ENCODE measurements at places on chromosomes 12 and 14.

DNA sequence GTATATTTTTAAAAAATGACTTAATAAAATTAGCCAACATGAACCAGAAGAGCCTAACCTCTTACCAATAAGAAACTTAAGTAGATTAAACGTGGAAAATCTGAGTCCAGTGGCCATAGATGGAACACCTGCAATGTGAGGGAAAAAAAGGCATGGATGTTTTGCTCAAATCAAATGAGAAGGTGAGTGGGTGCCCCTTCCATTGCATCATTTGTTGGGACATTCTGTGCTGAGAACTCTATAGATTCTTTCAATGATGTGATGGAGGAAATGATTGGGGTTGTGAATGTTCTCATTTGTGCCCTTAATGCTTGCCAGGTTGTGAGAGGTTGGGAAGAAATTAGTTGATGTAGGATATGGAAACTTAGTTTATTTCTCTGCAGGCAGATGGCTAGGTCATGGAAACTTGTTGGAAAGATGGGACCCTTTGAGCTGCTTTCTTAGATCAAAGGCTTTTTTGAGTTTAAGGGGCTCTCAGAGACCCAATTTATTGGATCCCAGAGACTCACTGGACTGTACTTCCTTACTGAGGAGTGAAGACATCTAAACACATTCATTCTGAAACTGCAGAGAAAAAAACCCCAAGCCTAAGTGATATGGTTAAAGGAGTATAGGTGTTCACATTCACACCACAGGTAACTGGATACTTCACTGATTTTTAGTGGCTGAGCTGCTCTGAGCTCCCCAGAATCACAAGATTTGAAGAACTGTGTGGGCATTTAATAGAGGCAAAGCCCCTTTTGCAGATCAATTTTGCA is 95.9 kb downstream of the DACT1 start:
- DNase-seq: no peak

- no peak for DNase-seq
Measured at GRCh38 chr12:41530441-41530840, 342.3 kb downstream of the PDZRN4 start.

DNA sequence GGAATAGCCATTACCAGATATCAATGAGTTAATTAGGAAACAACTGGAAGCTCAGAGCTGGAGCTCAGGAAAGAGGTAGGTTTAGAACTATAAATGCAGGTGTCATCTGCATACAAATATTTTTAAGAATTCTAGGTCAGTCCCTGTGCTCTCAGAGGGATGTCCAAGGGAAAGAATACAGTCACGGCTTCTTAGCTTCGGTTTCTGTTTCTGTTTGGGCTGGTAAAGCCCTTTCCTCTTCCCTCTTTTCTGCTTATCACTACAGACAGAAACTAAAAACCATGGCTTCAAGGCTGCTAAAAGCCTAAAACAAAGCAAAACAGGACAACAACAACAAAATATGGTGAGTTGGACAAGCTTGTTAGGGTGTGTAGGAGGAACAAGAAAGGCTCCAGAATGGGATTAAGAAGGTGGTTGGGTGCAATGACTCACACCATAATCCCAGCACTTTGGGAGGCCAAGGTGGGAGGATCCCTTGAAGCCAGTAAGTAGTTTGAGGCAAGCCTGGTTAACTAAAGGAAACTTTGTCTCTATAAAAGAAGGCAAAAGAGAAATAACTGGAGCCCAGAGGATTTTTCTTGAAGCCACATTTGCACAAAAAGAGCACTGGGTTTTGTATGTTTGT is 113.0 kb downstream of the SEC23A start:
- no peak for DNase-seq

DNA sequence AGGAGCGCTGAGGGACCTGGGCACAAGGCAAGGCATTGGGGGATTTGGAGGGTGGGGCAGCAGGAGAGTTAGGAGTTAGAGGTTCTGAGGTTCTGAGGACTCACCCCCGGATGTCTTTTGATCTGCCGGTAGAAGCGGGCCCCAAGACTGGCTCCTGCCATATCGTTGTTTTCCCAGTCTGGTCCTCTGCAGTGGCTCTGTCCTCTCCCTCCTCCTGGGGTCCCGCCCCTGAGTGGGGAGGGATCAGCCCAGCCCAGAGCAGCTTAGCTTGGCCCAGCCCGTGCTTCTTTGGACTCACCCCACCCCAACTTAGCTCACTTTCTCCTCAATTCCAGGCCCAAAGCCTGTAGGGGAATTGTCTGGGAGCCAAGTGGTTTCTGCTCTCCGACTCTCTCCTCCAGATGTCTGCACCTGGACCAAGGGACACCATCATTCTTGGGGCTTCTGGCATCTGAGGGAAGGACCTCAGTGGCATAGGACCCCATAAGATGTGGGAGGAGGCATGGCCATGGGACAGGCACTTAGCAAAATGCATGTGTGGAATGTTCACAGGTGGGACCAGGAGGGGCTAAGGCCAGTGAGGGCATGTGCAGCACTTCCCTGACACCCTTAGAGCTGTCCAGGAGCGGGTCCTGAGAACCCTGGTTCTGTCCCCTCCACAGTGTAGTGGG is 7.5 kb downstream of the SHMT2 start:
- no peak for DNase-seq

DNA sequence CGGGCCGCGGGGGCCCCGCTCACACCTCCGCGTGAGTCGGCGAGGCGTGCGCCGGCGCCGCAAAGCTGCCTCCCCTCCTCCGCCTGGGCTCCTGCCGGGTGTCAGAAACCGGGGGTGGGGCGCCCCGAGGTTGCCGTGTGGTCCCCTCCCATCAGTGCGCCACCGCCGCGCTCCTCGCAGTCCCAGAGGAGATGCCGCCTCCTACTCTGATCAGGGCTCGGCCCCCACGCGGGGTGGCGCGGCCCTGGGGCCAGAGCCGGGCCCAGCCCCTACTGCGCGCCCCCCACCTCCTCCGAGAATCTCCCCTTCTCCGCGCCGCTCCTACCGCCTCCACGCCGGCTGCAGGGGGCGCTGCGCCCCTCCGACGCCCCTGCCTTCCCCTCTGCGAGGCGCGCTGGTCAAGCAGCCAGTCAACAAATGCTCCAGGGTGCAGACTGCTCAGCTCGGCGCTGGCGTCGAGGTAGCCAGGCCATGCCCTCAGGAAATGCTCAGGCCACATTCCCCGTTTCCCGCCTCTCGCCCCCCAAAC is 467 bp upstream of the JAG2 start:
- no peak for DNase-seq

DNA sequence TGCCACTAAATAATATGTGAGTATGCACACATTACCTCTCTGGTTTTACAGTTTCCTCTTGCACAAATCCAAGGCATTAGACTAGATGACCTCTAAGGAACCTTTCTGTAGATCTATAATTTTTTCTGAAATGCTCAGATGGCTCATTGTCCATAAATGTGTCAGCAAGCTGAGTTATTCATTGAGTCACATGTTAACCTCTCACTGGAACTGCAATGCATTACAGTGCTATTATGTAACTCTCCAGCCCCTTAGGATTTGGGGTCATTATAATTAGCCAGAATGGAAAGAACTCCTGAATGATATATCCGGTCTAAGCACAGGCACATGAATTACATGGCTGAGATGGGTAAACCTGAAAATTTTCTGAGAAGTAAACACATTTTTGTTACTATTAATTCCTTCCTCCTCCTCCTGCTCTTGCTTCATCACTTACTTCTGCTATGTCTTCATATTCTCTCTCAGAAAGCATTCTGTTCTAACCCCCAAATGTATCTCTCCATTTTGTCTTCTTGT is 20.3 kb upstream of the DRAM1 start:
- DNase-seq: peak; percentile 85

- no peak for DNase-seq
Measured at GRCh38 chr12:90075685-90076084, 367.0 kb upstream of the ATP2B1 start.

DNA sequence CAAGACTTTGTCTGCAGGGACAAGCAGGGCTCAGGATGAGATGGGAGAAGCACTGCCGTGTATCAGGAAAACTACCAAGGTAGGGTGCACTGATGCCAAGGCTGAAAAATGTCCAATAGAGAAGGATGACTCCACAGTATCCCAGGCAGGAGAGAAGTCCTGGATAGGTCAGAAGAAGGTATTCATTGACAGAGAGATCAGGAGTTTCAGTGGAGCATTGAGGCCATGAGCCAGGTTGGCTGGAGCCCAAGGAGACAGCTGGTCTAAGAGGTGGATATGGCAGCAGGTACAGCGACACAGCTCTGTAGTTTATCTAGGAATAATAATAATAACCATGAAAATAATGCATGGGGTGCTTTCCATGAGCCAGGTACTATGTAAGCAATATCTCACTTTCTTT is 180.9 kb downstream of the EXOC5 start:
- no peak for DNase-seq

- no peak for DNase-seq
Measured at GRCh38 chr14:68616221-68616902, 176.5 kb downstream of the ZFP36L1 start.

- no peak for DNase-seq
Measured at GRCh38 chr12:120702637-120703036, 7.6 kb upstream of the UNC119B start.

DNA sequence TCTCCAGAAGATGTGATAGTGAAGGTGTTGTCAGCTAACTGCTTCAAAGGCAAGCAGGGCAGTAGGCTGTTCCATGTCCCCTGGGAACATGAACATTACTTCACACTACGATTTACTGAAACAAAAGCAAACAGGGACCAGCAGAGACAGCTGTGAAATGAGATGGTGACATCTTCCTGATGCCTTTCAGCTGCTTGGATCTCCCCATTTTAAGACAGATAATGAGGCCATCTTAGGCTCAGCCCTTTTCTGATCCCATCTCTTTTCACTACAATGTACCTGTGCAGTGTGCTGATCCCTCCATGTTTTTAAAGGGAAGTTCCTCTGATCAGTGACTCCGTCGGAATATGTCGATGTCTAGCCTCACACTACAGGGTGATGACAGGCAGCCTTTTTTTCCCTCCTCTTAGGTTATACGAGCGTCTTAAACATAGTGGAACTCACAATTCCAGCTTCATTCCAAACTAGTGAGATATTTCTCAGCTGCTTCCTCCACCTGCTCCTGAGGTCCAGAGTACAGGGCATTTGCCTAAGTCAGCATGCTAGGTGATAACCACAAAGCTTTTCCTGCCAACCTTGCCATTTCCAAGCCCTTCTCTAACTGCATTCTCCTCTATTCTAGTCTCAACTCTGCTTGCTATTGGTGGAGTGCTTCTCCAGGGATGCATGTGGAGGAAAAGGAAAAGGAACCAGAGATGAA is 87.6 kb upstream of the EGLN3 start:
- no peak for DNase-seq

- DNase-seq: no peak
Measured at GRCh38 chr12:53064613-53065436, 14.4 kb downstream of the SPRYD3 start.

DNA sequence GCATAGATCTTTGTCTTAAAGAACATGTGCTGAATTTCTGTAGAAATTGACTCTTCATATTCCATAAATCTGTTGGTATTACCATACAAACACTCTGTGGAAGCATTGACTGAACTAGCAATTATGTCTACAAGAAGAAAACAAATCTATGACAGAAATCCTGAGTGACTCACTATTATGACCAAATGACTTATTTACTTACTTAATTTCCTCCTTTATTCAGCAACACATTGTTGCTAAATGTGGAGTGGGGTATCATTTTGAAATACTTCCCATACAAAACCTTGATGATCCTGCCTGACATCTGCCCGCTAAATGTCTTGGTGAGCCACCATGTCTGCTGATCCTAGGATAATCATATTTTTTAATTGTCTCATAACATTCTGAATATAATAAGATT is 99.1 kb upstream of the SLCO1C1 start:
- DNase-seq: no peak

- DNase-seq: no peak
Measured at GRCh38 chr14:60204843-60205774, 39.9 kb upstream of the DHRS7 start.

DNA sequence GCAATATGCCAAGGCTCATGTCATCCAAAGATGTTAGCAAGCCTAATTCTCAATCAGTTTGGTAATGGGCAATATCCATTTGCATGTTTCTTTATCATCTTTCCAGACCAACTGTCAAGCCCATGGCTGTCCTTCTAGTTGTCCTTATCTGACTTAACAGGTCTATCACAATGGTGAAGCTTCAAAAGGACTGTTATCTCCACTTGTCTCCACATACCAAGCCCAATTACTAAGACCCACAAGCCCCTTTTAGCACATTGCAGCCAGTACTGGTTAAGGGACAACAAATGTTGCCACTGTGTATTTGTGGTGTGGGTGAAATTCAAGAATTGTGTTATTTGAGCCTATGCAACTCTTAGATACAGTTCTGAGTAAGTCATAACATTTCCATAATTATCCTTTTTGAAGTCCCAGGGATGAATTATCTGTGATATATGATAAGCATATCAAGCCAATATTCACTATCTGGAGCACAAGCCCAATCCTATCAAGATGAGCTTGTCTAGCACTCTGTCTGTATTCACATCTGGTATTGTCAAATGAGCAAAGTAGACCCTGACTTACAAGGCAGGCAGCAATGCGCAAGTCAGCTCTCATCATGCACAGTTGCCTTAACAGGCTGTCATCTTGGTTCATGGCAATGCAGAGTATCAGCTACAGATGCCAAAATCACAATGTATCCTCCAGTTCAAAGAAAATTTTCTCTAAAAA is 19.3 kb upstream of the ST8SIA1 start:
- DNase-seq: no peak

DNA sequence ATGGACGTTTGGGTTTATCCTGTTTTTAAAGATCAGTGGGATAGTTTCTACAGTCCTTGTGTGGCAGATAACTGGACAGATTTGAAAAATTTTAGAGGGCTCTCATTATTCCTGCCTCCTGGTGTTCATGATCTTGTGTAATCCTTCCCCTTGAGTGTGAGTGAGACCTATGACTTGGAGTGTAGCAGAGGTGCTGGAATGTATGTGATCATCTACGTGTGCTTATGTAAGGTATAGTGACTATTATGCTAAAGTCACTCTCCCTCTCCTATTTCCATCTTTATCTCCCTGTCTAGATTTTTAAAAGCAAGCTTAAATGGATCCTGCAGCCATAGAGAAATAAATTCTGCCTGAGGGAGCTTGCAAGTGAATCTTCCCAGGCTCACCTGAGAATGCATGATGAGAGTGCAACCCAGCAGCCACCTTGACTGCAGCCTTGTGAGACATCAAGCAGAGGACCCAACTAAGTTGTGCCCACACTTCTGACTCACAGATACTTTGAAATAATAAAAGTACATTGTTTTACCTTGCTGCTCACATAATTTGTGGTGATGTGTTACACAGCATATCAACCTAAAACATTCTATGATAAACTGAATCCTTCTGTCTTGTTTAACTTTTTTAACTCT is 3.2 kb upstream of the OLR1 start:
- no peak for DNase-seq

- DNase-seq: peak; percentile 61
Measured at GRCh38 chr12:47270782-47271664, 191.3 kb upstream of the AMIGO2 start.

DNA sequence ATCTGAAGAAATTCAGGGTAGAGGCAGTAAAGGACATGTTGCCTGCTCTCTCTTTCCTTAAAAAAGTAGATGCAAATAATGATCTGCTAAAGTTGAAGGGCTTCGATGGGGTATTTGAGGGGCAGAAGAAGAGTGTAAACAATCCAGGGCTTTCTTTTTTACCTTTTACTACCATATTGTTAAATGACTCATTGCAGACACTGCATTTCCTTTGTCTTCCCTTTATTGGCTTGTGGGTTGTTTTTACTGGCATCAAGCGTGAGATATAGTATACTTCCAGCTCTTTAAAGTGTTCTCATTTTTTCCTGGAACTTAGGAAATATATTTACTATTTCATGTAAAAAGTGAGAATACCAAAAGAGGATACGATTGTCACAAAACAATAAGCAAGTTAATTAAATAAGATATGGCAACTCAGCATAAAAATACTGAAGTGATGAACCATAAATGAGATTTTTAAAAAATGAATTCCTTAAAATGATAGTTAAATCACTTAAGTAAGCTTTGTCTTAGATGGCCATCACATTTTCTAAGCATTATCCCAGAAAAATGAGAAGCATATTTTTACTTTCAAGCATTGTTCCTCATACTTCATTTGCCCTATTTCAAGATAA is 72.3 kb upstream of the KRAS start:
- DNase-seq: no peak
